ENCODE measurements at places on chromosomes 5 and 9.

- no peak for DNase-seq
Observed at GRCh38 chr5:126414874-126415502, 8.2 kb upstream of the GRAMD2B start.

DNA sequence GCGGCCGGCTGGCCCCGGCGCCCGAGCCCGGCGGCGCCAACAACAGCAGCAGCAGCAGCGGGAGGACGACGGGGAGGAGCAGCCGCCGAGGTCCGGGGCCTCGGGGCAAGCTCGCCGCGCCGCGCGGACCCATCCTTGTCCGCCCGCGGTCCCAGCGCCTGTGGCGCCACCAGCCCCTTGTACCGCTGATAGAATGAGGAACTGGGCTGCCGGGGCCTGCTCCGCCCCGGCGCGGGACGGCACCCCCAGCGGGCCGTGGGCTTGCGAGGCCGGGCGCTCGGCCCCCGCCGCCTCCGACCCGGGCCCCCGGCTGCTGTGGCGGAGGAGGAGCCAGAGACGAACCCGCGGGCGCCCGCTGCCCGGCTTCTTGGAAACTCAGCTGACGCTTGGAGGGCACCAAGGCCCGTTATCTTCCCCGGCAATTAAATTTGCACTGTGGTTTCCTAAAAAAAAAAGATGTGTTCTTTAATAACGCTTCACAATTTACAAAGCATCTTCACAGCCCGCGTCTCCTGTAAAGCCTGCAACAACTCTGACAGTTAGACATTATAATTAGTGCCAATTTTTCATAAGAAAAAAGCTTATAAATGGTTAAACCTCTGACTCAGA lies at the start of gene ARSB:
Gene ARSB (minus strand): TSS at position 195 of the 609 bp plus-strand sequence. CDS start 62 bp downstream, at position 133.
- DNase-seq: no peak

DNA sequence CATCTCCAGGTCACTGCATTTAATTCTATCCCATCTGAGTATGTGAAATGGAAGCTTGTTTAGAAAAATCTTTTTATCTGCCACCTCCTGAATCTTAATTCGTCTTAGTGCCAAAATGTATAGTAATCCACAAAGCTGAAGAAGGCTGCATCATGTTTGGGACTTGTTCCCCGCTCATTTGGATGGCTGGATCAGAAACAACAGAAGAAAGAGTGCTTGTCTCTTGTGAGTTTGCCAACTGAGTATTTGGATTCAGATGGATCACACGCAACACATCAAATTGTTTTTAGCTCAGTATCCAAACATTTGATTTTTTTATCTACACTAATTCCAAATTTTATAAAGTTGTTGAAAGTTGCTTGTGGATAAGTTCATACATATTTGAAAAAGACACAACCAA lies 197.2 kb upstream of the PAPPA start:
- no peak for DNase-seq

DNA sequence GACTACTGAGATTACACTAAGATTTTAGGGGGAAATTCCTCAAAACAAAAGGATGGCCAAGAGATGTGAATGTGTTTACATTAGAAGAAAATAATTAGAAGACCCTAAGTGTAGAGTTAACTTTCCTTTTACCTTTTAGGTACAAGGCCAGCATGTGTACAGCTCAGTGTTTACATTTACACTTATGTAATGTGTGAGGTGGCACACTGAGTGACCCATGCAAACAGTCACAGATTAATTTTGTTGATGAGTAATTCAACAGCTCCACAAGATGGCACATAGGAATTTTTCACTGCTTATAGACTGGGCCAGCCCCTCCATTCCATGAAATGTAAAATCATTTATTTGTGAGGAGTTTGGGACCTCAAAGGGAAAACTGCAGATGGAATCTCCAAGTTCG lies 90.1 kb upstream of the SLC12A2 start:
- no peak for DNase-seq

DNA sequence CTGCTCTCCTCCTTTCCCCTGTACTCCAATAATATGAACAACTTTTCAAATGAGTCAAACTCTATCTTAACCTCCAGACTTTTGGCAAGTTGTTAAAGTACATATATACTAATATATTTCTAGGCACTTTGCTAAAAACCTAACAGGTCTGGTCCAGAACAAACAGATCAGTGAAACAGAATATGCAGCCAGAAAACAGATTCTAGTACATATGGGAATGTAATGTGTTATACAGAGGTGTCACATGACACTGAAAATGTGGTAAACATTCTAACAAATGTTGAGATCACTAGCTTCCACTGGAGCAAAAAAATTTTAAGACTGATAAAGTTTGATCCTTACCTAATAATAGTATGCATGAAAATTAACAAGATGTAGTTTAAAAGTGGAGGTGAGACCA lies 136.9 kb downstream of the OR2K2 start:
- no peak for DNase-seq

- DNase-seq: no peak
Observed at GRCh38 chr5:111517853-111518501, 5.6 kb upstream of the STARD4 start.

GRCh38 chr5:105907016-105907415 lies 1763.7 kb downstream of the EFNA5 start:
- DNase-seq: no peak

GRCh38 chr5:107665036-107665570 lies 5.6 kb downstream of the EFNA5 start:
- DNase-seq: no peak

DNA sequence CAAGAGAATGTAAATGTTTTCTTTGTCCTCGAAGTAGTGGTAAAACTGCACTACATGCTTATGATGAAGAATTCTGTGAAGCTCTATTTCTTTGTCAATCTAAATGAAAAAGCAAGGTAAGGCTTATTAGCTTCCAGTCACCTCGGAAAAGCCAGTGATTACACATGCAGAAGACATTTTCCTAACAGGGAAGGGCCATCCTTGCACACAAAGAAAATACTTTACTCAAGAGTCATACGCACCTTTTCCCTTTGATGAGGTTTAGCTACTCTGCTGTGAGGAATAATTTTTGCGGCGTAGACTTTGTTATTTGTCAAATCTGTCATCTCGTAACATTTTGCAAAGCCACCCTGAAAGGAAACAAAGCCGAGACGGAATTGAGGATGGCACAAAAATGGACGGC lies 1.1 kb downstream of the PLK2 start:
- DNase-seq: no peak

DNA sequence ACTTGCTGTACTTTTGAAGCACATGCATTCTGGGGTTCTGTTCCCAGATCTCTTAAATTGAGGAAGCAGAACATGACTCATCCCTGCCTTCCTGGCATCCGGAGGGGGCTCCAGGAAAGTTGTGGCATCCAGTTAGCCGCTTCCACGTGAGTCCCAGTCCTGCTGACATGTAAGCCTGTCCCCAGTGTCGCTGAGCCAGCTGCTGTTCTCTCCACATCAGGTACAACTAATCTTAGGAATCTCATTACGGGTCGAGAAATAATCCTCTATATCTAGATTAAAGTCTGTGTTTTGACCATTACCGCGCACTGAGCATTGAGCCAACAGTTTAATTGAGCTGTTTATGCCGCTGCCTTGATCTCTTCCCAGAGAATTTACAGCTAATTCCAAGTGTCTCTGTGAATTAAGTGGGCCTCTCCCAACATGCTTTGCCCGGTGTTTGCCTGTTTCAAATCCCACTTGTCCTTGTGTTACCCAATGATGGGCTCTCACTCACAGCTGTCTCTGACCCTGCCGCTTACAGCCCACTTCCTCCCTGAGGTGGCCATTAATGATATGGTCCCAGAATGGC lies 10.5 kb upstream of the SHB start:
- DNase-seq: no peak

DNA sequence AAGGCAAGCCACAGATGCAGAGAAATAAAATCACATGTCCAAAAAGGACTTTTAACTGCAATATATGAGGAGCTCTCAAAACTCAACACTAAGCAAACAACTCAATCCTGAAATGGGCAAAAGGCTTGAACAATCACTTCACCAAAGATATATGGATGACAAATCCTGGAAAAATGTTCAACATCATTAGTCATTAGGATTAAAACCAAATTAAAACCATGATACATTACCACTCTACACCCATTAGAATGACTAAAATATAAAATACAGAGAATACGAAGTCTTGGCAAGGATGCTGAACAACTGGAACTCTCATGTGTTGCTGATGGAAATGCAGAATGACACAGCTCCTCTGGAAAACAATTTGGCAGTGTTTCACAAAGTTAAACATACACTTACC lies 277.4 kb downstream of the TLE1 start:
- DNase-seq: no peak

GRCh38 chr5:81898403-81898802 lies 73.4 kb upstream of the ATG10 start:
- no peak for DNase-seq

DNA sequence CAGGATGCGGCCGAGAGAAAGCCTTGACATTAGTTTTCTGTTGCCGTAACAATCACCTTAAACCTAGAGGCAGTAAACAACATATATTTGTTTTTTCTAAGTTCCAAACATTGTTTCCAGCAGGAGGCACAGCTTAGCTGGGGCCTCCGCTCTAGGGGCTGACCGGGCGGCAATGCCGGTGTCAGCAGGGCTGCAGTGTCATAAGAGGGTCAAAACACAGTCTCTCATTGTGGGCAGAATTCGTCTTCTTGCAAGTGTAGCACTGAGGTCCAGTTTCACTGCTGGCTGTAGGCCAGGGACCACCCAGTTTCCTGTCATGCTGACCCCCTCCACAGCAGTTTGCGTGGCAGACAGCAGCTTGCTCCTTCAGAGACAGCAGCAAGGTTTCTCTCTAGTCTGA lies 186.2 kb downstream of the PJA2 start:
- no peak for DNase-seq

DNA sequence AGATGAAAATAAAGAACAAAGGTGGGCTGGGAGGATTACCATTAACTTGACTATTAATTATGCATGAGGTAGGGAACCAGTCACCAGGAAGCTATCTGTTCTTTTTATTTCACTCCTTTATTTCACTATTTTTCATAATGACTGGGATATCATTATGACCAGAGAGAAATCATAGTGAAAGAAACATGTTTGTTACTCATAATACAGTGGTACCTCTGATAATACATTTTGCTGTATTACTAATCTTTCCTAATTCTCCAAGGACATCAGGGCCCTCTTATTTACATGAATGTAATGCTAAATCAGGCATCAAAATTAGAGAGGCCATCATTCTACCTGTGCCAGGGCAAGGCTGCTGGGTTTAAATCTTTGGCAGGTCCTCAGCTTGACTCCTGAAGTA lies 253.7 kb downstream of the NR3C1 start:
- no peak for DNase-seq

DNA sequence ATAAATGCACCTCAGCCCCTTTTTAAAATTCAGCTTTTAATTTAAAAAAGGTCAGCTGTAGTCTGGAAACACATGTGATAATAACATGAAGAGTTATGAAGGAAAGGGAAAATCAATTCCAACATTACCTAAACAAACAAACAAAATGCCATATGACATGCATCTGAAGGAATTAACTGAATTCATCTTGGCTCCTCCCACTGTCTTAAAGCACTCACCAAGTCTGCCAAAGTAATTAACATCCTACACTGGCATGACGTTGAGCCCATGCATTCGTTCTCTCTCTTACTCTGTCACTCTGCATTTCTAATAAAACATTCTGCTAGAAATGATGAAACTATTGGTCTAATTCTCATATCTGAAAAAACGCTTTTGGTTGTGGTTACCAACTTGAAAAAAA lies 37.7 kb downstream of the TSSK1B start:
- DNase-seq: no peak

DNA sequence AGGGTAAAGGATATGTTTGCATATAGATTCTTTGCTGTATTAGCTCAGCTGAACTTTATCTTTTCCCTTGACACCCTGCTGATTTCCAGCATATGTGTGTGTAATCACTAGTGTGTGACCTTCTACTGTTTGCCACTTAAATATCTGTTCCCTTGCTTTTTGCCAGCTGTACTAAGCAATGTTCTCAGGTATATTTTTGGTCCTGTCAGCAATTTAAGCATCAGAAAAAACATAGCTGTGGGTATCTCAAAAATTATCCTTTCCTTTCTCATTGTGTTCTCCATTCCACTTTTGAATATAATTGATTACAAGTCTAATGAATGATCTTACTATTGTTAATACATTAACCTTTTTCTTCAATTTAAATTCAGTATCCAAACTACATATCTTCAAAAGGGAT lies 59.2 kb upstream of the CDH10 start:
- no peak for DNase-seq

DNA sequence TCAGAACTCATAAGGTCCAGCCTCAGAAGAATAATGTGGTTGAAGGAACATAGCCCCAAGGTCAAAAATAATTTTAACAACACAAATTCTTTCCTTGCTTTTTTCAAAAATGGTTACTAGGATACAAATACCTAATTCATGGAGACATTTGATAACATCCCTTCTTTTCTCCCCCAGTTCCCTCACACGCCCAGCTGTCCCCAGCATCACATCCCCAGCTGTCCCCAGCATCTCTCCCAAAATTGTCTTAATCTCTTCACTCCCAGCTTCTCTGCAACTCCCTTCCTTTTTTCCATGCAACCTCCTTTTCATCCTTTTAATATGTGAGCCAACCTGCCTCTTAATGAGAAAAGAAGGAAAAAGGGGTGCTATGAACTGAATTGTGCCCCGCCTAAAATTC lies 77.8 kb downstream of the FSTL4 start:
- no peak for DNase-seq

DNA sequence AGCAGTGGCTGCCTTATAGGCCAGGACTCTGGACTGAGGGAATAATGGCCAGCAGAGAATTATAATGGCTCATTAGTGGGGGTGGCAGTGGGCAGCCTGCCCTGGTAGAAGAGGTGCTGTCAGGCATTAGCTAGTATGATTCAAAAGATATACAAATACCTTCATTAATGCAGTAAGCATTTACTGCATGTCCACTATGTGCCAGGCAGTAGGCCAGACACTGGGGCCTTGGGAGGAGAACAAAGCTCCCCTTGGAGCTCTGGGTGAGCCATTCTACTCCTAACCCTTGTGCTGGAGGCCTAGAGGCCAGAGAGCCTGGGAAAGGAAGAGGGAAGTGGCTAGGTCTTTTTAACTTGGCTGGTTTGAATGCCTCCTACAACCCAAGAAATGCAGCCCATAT lies 2.0 kb upstream of the GARNL3 start:
- DNase-seq: no peak

- DNase-seq: no peak
Observed at GRCh38 chr9:6126377-6126776, 89.2 kb upstream of the IL33 start.

DNA sequence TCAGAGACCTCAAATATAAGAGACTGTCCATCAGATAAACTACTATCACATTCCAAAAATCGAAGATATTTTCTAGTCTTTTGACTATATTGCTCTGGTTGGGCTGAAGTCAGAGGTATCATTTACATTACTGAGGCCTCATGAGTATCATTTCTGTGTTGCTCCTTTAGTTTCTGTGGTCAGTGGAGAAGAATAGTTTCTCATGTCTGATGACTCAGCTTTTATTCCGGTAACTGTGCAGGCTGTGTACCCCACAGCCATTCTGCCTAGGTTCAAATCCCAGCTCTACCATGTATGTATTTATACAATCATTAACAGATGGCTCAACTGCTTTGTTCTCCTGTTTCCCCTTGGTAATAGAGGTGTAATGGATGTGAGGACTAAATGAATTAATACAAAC lies 179.3 kb downstream of the ALDH1A1 start:
- no peak for DNase-seq
